ENCODE measurements at places on chromosomes 7 and 10. TPM values are rescaled to one million over a fixed set of nuclear protein-coding genes. Genes with fewer than 3 reads are reported as not detected.

The TSPAN33 gene
- total RNA-seq: 117 TPM

DNA sequence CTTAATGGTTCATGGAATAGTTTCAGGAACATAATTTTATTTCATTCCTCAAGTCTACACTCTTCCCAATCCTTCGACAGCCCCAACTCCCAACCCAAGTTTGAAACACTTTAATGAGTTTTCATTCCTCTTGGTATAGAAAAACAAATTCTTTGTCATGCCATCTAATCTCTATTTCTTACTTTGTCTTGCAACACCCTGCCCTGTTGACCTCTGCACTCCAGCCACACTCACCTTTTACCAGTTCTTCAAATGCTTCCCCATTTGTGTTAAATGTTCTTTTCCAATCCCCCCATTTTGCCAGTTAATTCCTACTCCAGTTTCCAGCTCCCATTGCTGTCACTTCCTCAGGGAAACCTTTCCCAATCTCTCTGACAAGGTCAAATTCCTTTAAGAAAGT is 21.9 kb downstream of the ASAH2 start:
- H3K27me3 ChIP-seq: no peaks in the 10 kb centered on the region
- no peaks in the 10 kb centered on the region for H3K36me3 ChIP-seq
- H3K27ac ChIP-seq: no peak overlapping the region
- DNase-seq: no peak
- no peaks in the 10 kb centered on the region for H3K4me1 ChIP-seq
- no peak overlapping the region for H3K4me3 ChIP-seq

DNA sequence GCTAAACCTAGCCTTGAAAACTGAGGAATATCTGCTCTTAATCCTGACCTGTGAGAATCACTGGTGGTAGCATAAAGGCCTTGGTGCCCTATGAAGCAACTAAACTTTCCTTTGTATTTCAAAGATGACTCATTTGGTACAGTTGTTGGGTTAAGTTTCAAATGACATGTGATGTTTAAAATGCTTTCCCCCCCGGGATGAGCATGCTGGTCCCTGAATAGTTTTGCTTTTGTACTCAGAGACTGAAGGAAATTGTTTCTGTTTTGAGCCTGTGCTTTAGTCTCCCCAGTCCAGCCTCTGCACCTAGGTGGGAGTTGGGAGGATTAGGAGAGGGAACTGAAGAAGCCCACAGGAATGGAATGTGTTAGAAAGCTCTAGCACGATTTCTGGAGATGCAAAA is 258.9 kb upstream of the NPY start:
- peaks cover 2% of the 10 kb centered on the region for H3K27me3 ChIP-seq
- no peaks in the 10 kb centered on the region for H3K4me1 ChIP-seq
- H3K27ac ChIP-seq: no peak overlapping the region
- H3K36me3 ChIP-seq: no peaks in the 10 kb centered on the region
- DNase-seq: no peak
- no peak overlapping the region for H3K4me3 ChIP-seq

- DNase-seq: no peak
- H3K36me3 ChIP-seq: no peaks in the 10 kb centered on the region
- no peaks in the 10 kb centered on the region for H3K4me1 ChIP-seq
- H3K27ac ChIP-seq: no peak overlapping the region
- H3K27me3 ChIP-seq: no peaks in the 10 kb centered on the region
- no peak overlapping the region for H3K4me3 ChIP-seq
These were observed 65.0 kb upstream of the TRIM8 start for GRCh38 chr10:102579328-102579727.
